Activated T-helper 2 cell treated with anti-CD3 and anti-CD28 coated beads, Interferon-gamma antibody, Interleukin-2, Interleukin-4, amounts not matched to agents 10 μg/mL and 5 μg/mL and 100 μg/mL, durations not matched to agents 14 hours and 24 hours and 36 hours (primary cell): ENCODE measurements at places on chromosomes 5 and 9. TPM values are rescaled to one million over a fixed set of nuclear protein-coding genes. Genes with fewer than 3 reads are reported as not detected.

The ADGRD2 gene
- not detected in 2 replicates for total RNA-seq

GRCh38 chr5:1838013-1838412 is 36.8 kb downstream of the NDUFS6 start:
- DNase-seq, result no peak

GRCh38 chr9:90808398-90808797 is 6.8 kb downstream of the SYK start:
- DNase-seq, result no peak

The IPO11 gene
- total RNA-seq, result 49.9 and 52.8 TPM in 2 replicates

The NR2F1 gene
- not detected in 2 replicates for total RNA-seq

DNA sequence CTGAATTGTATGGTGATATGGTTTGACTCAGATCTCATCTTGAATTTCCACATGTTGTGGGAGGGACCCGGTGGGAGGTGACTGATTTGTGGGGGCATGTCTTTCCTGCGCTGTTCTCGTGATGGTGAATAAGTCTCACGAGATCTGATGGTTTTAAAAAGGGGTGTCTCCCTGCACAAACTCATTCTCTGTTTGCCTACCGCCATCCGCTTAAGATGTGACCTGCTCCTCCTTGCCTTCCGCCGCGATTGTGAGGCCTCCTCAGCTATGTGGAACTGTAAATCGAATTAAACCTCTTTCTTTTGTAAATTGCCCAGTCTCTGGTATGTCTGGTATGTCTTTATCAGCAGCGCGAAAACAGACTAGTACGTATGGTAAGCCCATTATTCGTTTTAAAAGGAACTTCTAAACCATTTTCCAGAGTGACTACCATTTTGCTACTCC is 48.7 kb downstream of the SLC36A1 start:
- DNase-seq, result no peak

The MINAR2 gene
- total RNA-seq, result not detected in 2 replicates

The SLC4A9 gene
- 0.18 TPM in 1 of 2 replicates, not detected in the other for total RNA-seq

DNA sequence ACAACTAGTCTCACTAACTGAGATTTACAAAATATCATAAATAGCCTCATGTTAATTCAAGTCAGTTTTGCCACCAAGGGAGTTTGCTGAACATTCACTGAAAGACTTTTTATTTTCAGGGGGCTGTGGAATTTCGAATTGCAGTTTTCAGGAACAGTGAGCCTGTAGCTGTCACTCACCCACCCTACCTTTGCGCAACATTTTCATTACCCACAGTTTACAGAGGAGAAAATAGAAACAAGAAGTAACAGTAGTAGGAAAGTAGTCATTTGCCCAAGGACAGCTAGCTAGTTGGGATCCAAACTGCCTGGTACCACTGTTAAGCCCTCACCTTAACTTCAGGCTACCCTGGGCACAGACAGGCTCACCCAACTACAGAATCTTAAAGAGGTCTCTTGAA is 154.1 kb downstream of the ADAMTS12 start:
- no peak for DNase-seq

DNA sequence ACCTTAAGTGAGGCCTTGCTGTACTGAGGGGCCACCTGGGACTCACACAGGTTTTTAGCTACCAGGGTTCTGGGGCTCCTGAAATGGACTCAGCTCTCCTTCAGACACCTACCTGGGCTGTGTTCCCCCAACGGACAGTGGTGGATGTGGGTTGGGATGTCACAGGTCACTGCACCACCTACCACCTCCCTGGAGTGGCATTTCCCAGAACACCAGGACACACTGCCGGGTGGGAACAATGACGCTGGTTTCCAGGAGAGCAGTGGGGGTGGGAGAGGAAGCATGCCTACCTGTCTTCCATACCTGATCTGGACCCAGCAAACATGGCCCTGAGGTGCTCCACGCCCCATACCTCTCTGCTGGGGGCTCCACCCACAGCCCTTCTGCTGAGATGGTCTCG is 20.9 kb downstream of the ERGIC1 start:
- no peak for DNase-seq

The CNOT6 gene
- 43.2 and 48.9 TPM in 2 replicates for total RNA-seq

- DNase-seq, result no peak
Measured at GRCh38 chr9:2853517-2853916, 9.6 kb upstream of the PUM3 start.

DNA sequence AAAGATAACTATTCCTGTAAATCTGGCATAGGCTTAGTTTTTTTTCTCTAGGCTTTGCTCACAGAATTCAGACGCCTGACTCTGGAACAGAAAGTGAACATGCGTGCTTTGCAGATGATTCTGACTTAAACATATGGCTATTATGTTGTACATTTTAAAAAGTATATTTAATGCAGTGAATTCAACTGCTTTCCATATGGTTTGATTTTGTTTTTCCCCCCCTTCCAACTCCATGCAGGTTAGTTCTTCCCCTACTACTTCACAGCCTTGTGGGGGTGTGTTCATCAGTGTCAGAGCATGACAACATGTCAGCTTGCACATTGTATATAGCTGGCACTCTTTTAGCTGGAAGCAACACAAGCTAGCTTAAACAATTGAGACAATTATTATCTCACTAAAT is 226.8 kb downstream of the TMEM167A start:
- no peak for DNase-seq

The IFNE gene
- not detected in 2 replicates for total RNA-seq

DNA sequence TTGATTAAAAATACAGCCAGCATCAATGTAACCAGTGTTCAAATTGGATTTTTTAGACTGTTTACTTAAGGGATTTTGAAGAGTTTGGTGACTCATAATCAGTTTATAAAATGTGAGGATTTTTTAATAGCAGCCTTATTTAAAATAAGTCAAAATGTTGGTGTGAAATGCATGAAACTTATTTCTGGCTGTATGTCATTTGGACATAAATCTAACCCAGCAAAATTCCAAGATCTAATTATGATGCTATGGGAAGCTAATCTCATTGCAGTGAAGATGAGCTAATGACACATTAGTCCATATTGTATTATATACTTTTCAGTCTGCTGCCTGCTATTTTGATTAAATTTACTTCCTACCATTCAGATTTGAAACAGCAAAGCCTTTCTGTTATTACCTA is 140.3 kb downstream of the AOPEP start:
- no peak for DNase-seq

GRCh38 chr5:60207040-60207439 is 313.5 kb upstream of the PDE4D start:
- DNase-seq, result no peak

DNA sequence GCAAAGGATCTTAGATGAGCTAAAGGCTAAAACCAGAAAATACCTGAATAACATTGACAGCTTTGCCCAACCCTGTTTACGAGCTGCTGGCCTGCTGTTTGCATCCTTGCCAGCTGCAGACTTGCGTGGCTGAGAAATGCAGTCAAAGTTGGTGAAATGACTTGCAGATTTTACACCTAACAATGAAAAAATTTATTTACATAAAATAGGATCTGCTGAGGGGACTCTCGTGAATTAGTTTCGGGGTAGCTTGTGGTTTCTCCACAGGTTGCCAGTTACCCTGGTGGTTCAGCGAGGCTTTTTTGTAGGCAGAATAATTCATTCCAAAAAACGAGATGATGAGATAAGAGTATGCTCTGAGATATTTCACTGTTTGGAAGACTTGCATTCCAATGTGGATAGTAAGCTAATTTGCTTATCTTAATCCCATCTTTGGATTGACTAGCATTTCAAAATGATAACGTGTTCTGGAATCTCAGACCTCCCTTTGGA is 65.7 kb upstream of the FANCC start:
- DNase-seq, result no peak

GRCh38 chr5:96852759-96853158 is 23.5 kb upstream of the ERAP2 start:
- no peak for DNase-seq

- no peak for DNase-seq
Measured at GRCh38 chr9:133488686-133489252, 9.9 kb upstream of the SLC2A6 start.

GRCh38 chr5:150159741-150160179 is 4.1 kb upstream of the PDGFRB start:
- no peak for DNase-seq

DNA sequence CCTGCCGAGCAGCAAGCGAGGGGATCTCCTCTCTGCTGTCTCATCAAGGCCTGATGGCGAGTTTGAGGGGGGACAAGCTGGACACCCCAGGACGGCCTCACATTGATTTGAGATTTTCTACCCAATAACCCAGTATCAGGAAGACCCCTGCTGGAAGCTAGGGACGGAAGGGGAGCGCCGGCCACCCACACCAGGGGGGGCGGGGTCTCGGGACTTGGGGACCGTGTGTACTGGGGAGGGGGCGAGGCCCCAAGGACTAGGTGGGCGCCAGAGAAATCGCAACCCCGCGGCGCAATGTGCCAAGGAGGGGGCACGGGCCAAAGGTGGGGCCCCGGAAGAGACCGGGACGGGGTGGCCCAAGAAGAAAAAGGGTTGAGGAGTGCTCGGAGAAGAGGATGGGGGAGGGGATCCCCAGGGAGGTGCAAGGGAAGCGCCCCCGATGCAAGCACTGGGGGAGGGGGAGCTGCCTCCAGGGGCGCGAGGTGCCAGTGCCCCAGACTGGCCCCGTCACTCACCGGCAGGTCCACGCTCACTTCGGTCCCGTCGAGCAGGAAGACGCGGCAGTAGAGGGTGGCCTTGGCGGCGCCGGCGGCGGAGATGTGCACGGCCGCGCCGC is 1.1 kb downstream of the EPB41L4B start:
- no peak for DNase-seq

The PCDHB4 gene
- not detected in 2 replicates for total RNA-seq

GRCh38 chr5:120052916-120053828 is 410.9 kb upstream of the PRR16 start:
- no peak for DNase-seq

The SMIM15 gene
- total RNA-seq, result 73.2 and 78.3 TPM in 2 replicates

DNA sequence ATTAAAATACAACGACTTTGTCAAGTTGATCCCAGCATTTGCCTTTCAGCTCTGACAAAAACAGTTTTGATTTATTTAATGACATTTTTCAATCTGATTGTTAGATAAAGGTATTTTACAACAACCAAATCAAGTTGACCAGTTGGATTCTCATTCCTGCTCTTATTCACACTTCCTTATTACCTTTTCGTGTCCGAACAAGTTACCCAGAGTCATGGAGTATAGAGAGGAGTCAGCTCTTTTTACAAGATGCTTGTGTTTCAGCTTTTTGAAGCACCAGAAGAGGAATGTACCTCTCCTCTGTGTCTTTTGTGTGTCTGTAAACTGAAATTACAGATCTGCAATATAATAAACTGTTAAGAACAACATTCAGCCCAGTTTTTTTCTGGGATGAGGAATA is 151.3 kb upstream of the TMEM161B start:
- DNase-seq, result no peak

DNA sequence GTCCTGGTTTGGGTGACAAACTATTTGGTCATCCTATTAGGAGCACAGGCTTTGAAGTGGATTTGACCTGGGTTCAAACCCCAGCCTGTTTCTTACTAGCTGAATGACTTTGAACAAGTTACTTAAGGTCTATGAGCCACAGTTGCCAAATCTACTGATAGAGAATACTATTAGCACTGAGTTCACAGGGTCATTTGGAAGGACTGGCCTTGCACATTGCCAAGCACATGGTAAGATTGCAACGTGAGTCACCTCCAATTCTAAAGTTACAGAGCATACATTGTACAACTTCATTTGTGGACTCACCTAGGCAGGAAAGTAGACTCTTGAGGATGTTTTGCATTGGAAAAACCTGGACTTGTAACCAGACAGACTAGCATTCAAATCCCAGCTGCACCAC is 38.9 kb downstream of the MFAP3 start:
- DNase-seq, result no peak

GRCh38 chr9:125341566-125341965 is 79.9 kb downstream of the GAPVD1 start:
- DNase-seq, result no peak

GRCh38 chr5:111753884-111754589 is 3.0 kb downstream of the NREP start:
- no peak for DNase-seq

- DNase-seq, result no peak
Measured at GRCh38 chr5:136054142-136055019, 25.6 kb downstream of the TGFBI start.

DNA sequence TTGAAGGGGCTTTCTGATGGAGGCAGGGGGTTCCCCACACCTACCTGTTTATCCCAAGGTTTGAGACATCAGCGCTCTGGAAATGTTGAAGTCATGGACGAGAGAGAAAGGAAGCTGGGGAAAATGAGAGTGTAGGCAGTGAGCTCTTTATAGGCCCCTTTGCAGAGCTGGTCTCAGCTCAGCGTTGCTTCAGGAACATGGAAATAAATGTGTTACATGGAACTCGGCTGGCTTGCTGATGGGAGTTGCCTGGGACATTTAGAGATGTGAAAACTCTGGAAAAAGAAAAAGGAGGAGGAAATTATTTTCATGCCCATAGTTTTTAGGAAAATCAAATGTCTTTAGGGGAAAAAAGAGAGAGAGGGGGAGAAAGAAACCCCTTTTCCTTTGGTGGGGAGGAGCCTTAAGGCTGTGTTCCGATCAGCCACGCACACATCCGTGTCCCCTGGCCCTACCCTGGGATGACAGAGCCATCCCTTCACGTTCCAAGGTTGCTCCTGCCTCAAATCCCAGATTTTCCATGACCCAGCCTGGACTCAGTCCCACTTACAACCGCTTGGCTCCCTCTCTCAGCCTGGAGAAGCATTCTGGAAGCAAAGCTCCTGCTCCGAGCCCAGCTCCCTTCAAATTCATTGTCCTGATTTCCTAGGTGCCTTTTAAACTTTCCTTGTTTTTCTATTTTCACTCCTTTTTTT is 78.3 kb downstream of the COL27A1 start:
- DNase-seq, result no peak

- no peak for DNase-seq
Measured at GRCh38 chr5:123545506-123545905, 33.5 kb downstream of the CSNK1G3 start.

DNA sequence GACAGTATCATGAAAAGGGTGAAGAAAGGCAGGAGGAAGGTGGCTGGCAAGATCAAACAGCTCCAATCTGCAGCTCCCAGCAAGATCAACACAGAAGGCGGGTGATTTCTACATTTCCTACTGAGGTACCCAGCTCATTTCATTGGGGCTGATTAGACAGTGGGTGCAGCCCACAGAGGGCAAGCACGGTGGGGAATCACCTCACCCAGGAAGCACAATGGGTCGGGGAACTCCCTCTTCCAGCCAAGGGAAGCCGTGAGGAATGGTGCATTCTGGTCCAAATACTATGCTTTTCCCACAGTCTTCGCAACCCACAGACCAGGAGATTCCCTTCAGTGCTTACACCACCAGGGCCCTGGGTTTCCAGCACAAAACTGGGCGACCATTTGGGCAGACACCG is 66.8 kb downstream of the CAMSAP1 start:
- no peak for DNase-seq

- DNase-seq, result no peak
Measured at GRCh38 chr9:85536076-85536475, 205.7 kb downstream of the AGTPBP1 start.

- no peak for DNase-seq
Measured at GRCh38 chr5:149298842-149299404, 27.3 kb downstream of the AFAP1L1 start.

The PITX1 gene
- 0.39 and 0.46 TPM in 2 replicates for total RNA-seq

DNA sequence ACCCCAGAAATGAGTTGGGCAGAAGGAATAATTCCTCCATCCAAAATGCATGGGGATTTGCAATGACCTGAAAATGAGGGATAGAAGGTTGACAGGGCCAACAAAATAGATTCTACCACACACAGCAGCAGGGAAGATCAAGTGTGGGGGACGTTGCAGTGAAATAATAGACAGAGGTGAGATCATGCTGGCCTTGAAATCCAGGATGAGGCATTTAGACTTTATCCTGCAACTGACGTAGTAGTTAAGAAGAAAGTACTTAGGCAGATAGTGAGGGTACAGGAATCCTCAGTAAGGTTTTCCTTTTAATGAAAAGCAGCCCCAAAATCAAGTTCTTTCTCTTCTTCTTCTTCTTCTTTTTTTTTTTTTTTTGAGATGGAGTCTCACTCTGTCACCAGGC is 31.6 kb upstream of the TGFBR1 start:
- DNase-seq, result no peak
